Stimulated activated CD8-positive, alpha-beta memory T cell treated with anti-CD3 and anti-CD28 coated beads, Interleukin-15, amount 100 ng/mL, for 1 hour (primary cell): ENCODE measurements at places on chromosomes 1 and 21.
A peak's percentile ranks its signal among the peaks of the same experiment; 100 is the strongest.

- DNase-seq = no peak
Measured at GRCh38 chr1:118249641-118250040, 64.6 kb upstream of the SPAG17 start.

GRCh38 chr1:28256197-28256827 lies 3.0 kb upstream of the SESN2 start:
- no peak for DNase-seq

- DNase-seq = no peak
Measured at GRCh38 chr1:209010475-209011230, 572.9 kb upstream of the CAMK1G start.

- no peak for DNase-seq
Measured at GRCh38 chr1:197632651-197633050, 142.6 kb downstream of the DENND1B start.

GRCh38 chr1:215188302-215188950 lies 105.9 kb downstream of the KCNK2 start:
- DNase-seq = no peak

- no peak for DNase-seq
Measured at GRCh38 chr1:84415396-84415795, 17.1 kb downstream of the DNASE2B start.

DNA sequence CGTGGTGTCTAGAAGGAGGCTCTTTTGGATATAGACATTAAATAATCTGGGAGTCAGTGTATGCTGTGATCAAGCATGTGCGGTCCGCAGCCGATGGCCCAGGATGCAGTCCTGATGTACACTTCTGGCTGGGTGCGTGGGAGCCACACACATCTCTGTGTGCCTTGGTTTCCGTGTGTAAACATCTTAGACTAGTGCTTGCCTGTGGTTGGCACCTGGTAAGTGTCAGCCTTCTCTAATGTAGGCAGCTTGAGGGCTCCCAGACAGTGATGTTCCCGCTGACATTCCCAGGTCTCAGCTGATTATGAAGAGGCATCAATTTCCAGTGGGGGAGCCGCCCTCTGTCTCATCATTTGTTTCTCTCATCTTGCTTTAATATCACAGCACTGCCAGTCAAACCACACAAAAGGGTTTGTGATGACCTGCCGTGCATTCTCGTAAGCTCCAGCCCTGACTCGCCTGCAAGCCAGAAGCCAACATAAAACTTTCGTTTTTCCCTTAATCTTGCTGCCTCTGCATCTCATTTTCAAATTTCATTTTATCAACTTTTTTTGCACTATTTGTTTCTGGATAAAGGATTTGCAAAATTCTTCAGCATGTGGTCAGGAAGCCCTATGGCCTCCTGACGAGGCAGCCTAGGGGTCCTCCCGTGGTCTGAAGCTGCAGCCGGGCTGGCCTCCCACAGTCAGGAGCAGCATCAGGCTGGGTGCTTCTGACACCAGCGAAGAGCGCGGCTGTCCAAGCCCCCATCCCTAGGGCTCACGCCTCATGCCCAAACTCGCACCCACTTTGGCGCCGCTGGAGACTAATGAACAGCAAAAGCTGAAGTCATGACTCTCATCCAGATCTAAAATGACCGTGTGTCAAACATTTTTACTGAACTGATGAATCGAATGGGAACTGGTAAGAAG lies 28.1 kb downstream of the PDE9A start:
- DNase-seq = no peak

- DNase-seq = peak; percentile 61
Measured at GRCh38 chr1:8873506-8874229, 4.8 kb downstream of the ENO1 start.

DNA sequence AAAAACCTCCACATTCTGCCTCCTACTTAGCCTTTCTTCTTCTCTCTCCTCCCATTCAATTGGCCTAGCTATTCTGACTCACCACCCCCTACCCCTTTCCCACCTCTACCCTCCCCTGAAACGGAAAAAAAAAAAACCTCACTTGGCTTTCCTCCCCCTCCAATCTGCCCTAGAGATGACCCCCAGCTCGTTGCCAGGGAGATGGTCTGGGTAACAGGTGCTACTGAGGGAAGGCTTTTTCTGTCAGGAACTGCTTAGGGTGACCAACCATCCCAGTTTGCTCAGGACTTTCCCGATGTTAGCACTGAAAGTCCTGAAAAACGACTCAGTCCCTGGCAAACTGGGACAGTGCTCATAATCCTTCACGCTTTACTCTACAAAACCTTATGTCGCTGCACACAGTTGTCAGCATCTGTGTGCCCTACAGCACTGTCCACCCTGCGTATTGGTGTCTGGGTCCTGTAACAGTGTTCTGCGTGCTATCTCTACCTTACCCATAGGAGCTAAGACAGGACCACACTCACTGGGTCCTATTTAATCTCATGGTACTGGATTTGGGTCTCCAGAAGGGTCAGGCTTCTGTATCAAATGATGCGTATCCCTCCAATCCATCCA lies 7.7 kb upstream of the CADM3 start:
- no peak for DNase-seq

DNA sequence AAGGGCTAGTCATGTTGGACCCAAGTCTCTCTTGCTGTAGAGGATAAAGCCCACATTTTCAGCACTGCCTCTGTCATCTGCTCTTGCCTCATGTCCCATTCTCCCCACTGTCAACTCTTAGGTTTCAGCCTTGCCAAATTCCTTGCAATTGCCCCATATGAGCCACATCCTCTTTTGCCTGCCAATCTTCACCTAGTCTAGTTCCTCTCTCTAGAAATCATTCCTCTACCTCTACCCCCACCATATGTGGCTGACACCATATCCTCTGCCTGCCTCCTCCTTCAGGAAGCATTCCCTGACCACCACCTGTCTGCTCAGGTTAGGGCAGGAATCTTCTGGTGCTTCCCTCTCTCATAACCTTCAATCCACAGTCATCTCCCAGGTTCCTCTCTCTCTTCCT lies 38.2 kb downstream of the SLC9A1 start:
- DNase-seq = no peak

GRCh38 chr21:30839304-30839703 lies 9.7 kb upstream of the KRTAP7-1 start:
- no peak for DNase-seq

GRCh38 chr1:159829273-159829634 lies 2.6 kb downstream of the SLAMF8 start:
- DNase-seq = no peak

DNA sequence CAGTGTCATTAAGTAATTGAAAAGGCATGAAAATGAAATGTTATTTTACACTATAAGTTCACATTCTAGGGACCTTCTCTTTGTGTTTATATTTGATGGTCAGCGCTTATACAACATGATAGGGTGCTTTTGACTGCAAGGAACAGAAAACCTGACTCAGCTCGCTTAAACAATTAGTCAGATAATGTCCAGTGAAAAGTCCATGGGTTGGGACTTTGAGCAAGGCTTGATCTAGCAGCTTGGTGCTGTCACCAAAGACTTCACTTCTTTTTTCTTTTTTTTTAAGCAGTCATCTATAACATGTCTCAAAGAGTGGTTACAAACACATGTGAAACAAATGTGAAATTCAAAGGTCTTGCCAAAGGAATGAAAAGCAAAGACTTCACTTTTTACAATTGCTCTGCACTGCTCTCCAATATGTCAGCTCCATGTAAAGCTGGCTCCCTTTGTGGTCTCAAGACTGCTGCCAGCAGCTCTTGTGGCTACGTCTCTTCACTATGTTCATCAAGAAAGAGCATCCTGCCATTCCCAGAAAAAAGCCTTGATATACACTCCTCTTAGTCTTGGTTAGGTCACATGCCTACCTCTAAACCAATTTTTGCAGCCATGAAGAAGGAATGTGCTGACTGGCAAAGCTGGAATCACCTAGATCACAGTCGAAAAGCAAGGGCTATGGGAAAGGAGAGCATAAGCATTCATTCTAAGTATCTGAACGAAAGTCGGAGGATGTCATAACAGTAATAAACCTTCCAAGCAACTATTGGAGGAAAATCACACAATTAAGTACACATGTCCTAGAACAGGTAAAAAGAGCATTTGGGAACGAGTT lies 15.2 kb downstream of the F3 start:
- no peak for DNase-seq

- DNase-seq = no peak
Measured at GRCh38 chr1:90134175-90134955, 139.5 kb downstream of the ZNF326 start.

- no peak for DNase-seq
Measured at GRCh38 chr1:223109581-223110026, 33.4 kb downstream of the TLR5 start.

- no peak for DNase-seq
Measured at GRCh38 chr1:235336903-235337302, 8.5 kb downstream of the GGPS1 start.

DNA sequence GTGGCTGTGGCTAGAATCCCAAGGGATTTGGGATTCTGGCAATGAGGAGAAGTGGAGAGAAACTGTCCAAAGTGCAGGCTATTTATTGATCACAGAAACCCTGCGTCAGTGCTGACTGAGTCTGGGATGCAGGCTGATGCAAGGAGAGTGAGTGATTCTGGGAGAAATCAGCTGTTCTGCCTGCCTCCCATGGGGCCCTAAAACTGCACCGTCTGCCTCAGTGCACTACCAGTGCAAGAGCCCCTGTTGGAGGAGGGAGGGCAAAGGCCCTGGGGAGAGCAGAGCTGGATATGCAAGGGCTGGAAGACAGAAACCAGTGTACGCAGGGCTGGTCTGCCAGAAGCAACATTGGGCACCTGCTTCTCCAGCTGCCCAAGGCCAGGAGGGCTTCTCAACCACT lies 42.6 kb downstream of the C1orf198 start:
- no peak for DNase-seq

GRCh38 chr21:36097427-36098181 lies 27.8 kb downstream of the CBR1 start:
- DNase-seq = no peak

DNA sequence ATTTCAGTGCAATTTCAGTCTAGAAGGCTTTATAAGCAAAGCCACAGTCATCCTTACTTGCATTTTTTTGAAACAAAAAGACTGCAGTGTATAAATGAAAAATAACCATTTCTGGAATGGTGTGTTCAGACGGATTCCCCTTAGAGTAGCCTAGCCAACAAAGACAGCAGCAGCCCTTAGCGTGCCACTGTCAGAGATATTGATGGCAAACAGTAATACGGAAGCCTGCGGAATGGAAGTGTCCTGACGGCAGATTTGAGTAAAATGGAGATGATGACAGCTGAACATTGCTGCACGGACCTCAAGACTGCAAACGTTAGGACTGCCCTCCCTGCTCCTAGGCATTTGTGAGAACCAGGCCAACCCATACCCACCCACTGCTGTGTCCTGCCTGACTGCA lies 54.7 kb downstream of the PDE9A start:
- no peak for DNase-seq

- no peak for DNase-seq
Measured at GRCh38 chr1:161721738-161722343, 497 bp downstream of the FCRLB start.

DNA sequence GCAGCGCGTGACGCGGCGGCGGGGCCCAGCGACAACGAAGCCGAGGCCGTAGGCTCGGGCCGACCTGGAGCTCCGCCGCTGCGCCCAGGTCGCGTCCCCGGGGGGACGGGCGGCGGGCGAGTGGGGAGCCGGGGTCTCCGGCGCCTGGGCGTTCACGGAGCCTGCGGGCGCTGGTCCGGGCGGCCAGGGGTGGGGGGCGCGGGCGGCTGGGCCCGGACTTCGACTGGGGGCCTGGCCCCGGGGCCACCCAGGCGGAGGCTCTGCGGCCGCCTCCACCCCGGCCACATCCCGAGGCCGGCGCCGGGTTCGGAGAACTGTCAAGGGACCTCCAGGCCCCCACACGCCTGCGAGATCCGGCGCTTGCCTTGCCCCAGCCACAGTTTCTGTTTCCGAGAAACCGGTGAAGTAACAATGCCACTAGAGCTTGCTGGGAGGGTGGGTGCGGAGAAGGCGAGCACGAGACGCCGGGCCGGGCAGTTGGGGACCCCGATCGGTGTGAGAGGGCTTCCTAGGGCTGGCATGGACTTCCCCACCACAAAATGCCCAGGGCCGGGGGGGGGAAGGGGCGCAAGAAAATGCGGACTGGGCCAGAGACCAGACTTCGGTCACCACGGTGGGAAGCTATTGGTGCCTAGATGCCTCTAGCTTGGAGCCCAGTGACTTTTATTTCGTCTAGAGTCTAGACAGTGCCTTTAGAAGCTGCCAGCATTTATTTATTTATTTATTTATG lies 501 bp downstream of the FBXO6 start:
- DNase-seq = peak; percentile 43

- no peak for DNase-seq
Measured at GRCh38 chr21:45516071-45516670, 26.1 kb downstream of the SLC19A1 start.

DNA sequence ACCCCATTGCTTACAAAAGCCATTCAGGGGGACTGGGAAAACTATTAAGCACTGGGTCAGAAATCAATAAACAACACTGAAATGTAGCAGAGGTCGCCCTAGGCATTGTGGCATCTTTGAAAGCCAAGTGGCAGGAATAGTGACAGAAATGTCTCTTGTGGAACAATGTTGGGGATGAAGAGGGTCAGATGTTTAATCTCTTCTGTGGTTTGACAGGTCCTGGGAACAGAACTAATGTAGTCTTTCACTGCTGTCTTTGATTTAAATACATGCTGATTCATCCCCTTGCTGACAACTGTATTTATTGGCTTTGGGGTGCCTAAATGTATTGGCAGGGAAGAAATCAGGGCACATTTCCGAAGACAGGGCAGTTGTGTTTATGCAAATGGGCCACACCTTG lies 194.8 kb downstream of the ATG4C start:
- no peak for DNase-seq

DNA sequence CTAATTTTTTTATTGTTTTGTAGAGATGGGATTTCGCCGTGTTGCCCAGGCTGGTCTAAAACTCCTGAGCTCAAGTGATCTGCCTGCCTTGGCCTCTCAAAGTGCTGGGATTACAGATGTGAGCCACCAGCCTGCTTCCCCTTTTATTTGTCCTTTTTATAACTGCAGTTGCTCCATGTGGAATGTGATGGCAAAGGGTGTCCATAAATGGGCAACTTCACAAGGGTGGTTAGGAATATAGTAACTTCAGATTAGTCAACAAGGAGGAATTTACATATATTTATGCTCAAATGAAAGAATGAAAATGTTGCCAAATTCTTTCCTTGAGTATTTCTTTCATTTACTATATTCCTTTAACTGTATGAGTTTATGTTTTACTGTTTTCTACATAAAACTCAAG lies 182.9 kb downstream of the BACH1 start:
- no peak for DNase-seq

DNA sequence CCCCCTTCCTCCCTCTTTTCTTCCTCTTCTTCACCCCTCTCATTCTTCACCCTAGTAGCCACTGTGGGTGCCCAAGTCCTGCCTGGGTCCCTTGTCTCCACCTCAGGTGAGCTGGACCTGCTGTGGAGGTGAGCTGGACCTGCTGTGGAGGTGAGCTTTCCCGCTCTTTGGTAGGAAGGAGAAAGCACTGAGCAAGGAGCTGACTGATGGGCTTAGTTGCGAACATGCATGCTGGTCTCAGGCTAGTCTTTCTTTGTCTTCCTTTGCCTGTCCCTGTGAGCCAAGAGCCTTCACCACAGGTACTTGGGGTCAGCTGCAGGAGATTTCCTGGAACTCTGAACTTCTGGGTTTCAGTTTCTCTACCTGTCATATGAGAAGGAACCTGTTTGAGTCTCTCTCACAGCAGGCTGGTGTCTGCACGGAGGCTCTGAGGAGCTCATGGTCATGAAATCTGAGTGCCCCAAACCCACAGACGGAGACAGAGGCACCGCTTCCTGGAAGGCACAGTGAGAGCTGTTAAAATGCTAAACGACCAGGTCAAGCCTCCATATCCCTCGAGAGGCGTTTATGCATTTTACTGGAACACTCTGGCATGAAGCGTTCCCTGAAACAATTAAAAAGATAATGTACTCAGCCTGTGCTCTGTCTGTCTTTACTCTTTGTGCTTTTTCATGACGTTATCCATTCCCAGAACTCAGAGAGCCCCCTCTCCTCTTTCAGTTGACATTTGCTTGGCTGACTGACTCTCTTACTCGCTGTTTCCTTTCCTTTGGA lies 69.5 kb downstream of the RHOU start:
- DNase-seq = no peak
